ENCODE measurements at places on chromosomes 13 and 19.

- DNase-seq, result no peak
Measured at GRCh38 chr19:45340232-45340898, at the start of gene KLC3. Gene KLC3 (plus strand): TSS chr19:45340750. CDS start chr19:45345542, 4,792 bp downstream.

GRCh38 chr19:18223860-18224524 is 2.2 kb downstream of the PDE4C start:
- DNase-seq, result peak; percentile 23

DNA sequence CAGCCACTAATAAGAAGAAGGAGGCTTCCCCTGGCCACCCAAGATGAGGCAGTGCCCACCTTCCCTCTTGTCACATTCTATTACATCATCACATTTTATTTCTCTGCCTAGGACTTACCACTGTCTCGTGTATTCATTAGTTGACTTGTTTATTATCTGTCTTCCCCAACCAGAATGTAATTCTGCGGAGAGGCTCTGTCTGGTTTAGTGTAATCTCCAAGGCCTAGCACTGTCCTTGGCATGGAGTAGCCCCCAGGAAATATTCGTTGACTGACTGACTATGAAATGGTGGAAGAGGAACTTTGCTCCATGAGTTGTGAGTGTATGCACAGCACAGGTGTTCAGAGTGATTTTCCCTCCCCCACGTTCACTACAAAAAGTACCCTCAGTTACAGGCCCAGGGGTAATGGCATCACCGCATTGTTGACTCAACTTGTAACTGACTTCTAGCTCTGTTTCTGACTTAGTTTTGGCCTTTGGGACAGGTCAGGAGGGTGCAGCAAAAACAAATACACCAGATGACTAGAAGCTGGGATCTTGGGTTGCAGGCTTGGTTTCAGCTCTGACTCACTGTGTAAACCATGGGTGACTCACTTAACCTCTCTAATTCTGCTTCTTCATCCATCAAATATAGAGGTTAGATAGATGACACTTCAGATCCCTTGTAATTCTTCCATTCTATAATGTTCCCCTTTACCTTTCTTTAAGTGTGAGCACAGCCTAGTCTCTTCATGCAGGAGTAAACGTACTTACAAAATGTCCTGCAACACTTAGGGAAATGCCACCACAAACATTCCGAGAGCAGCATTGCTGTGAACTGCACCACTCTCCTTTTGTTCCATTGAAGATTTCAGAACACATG is 229.7 kb downstream of the KCNRG start:
- DNase-seq, result peak; percentile 10

DNA sequence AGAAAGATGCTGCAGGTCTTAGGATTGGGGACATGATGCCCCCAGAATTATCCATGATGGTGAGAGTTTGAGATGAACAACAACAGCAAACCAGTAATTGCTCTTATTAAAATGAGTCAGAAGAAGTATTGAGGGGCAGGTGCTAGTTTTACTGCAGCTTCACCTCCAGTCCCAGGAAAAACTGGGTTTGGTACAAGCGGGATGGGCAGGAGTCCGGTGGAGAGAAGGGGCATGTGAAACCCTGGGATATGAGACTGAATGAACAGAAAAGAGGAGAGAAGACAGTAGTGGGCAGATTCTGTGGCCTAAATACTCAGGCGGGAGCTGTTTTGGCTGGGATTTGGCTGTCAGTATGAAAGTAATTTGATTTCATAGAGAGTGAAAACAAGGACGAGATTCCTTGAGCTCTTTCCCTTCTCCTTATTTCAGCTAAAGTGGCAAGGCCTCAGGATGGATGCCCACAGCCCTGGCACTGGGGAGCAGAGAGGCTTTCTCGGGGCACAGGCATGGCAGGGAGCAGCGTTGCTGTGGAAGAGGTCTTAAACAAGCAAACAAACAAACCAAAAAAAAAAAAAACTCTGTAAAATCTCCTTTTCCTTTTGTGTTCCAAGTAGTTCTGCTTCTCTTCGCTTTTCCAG is 30.7 kb downstream of the NFIX start:
- DNase-seq, result no peak

- no peak for DNase-seq
Measured at GRCh38 chr19:47587295-47587694, 14.3 kb upstream of the ZNF541 start.

DNA sequence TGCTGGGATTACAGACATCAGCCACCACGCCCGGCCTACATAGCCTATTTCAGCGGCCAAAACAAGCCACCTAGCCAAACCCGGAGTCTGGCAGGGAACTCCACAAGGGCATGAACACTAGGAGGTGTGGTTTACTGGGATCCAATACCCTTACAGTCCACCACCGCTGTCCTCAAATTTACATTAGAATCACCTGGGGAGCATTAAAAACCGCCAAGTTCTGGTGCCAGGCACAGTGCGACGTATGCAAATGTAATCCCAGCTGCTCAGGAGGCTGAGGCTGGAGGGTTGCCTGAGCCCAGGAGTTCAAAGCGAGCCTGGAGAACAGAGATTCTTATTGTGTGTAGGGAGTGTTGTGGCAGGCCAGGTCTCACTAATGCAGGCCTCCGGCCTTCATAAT is 4.2 kb upstream of the AP1M1 start:
- DNase-seq, result no peak

- no peak for DNase-seq
Measured at GRCh38 chr13:59279028-59279427, 884.7 kb downstream of the DIAPH3 start.

All from CD4-positive, alpha-beta T cell treated with Interferon gamma for 1 hour (primary cell).